NCI-H1105 treated with DMSO at 0.1 percent for 48 hours (cell line): ENCODE measurements at places on chromosomes 11 and 22.

DNA sequence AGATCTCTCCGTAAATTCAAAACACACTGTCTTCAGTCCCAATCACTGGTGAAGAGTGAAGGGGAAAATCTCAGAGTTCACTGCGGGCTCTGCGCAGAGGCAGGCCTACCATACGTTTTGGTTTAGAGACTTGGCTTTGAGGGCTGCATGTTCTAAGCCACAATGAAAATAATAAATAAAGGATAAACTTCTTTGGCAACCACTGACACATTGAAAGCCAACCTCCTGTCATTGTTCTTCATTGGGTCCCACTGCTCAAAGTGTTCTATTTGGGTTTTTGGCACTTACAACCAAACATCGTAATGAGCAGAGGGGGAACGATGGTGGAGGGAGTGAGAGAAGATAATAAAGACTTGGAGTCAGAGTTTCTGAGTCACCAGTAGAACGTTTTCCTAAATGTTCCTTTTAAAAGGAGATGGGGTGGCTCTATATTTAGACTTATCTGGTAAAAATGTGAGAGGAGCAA lies 472.9 kb downstream of the SOX6 start:
- no peak for DNase-seq

DNA sequence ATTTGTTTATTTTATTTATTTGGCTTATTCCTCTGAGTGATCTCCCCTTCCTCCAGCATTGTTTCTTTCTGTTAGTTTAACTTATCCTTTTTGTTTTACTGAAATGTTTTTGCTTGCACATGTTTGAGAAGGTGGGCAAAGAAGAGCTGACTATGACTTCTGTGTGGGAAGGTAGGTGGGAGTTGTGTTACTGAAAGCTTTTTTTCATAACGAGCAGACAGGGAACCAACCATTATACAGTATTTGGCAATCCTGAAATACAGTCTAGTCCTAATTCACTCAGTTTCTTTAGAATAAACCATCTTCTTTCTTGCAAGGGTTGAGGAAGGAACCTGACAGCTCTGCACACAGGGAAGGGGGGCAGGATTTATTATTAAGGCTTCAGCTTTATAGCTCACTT lies 37.0 kb upstream of the PAK1 start:
- DNase-seq: no peak

DNA sequence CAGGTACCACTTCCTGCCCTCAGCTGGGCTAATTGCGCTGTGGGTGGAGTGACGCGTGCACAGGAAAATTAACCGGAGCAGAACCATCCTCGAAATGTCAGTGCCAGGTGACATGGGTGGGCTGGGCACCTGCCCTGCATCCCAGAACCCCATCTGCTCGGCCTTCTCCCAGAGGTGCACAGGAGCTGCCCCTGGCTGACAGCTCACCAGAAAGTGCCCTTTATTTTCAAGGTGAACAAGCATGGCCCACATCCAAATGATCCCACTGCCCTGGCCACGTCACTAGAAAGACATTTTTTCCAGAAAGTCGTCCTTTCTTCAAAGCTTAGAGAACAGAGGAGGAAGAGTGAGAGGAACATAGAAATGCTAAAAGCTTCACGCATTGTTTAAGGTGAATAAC lies 4.1 kb upstream of the ELFN2 start:
- no peak for DNase-seq

- no peak for DNase-seq
Measured at GRCh38 chr11:4769838-4770237, at the start of gene OR51F1. OR51F1 (minus strand) TSS chr11:4769938; CDS start chr11:4769938, 0 bp downstream.

GRCh38 chr22:23530766-23531282 lies 49.3 kb downstream of the IGLL1 start:
- DNase-seq: no peak

GRCh38 chr11:130865091-130865773 lies 51.0 kb downstream of the SNX19 start:
- no peak for DNase-seq

DNA sequence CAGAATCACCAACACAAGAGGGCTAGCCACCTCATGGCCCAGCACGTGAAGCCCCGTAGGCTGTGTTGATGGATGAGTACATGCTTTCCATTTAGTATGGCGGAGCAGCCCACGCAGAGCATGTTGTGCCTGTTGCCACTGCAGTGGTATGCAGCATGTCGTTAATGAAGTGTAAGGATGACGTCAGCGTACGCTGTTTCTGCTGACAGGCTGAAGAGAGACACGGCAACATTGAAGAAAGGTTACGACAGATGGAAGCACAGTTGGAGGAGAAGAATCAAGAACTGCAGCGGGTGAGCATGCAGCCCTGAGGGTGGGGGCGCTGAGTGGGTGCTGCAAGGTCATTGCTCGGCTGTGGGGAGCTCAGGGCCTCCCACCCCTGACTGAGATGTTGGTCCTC lies 62.8 kb downstream of the PPFIA1 start:
- no peak for DNase-seq

GRCh38 chr11:68838572-68838964 lies 3.1 kb downstream of the CPT1A start:
- DNase-seq: no peak

GRCh38 chr11:118652681-118653181 lies 26.7 kb downstream of the TREH start:
- DNase-seq: no peak

GRCh38 chr22:33914699-33915098 lies 5.6 kb downstream of the LARGE1 start:
- no peak for DNase-seq
